ENCODE measurements at places on chromosomes 12 and 14.

- DNase-seq: no peak
Observed at GRCh38 chr12:108690191-108690518, 41.2 kb downstream of the CORO1C start.

- peak; percentile 56 for DNase-seq
Observed at GRCh38 chr14:70919774-70920173, 12.5 kb downstream of the PCNX1 start.

DNA sequence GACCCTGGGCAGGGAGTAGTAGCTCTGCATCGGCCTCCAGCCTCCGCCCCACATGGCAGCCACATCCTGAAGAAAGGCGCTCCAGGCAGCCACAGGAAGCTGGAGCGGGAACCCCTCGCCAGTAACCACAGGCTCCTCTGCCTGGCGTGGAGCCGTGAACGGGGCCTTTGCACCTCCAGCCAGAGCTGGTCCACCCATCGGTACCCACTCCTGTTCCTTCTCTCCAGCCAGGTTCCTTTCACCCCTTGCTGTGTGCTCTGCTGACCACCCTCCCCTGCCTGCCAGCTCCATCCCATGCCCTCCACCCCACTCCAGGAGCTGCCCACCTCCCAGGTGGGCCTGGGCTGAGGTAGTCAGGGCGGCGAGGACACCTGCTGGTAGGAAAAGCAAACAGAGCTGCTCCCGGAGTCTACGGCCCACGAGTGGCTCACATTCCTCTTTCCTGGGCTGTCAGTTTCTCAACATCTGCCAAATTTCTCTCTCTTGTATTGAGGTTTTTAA is 2.7 kb downstream of the TGFB3 start:
- DNase-seq: peak; percentile 44

DNA sequence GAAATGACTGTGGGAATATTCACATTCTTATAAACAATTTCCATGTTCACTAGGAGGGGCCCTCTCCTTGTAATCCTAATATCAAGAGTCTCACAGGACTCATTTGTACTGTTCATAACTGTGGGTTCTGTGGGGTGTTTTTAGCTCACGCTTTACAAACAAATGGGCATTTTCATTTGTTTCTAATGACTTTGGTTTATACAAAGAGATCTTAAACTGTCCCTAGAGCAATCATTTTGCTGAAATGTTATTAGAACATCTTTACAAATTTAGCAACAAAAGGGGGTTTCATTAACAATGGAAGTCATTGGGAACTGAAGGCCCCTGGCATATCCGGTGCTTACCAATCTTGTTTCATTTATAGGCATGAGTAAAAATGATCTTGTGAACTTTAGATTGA is 370.5 kb downstream of the TRHDE start:
- no peak for DNase-seq

DNA sequence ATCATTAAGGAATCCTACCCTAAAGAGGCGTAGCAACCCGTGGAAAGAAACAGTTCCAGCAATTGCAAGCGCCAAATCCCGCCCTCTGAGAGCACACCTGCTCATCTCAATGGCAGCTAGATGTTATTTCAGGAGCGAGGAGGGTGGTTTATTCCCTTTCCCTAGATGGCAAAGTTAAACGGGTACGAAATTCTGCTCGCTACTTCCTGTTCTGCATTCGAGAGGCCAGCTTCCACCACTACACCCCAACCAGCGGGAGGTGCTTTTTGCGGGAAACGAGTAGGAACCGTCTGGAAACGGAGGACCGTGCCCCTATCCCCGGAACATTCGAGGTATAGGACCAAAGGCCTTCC is 536 bp downstream of the VPS29 start:
- peak; percentile 76 for DNase-seq

- DNase-seq: peak; percentile 42
Observed at GRCh38 chr14:39268393-39268792, 34.7 kb downstream of the MIA2 start.

- DNase-seq: no peak
Observed at GRCh38 chr14:92760524-92760805, 12.0 kb upstream of the LGMN start.

- DNase-seq: no peak
Observed at GRCh38 chr12:43009846-43010240, 420.3 kb upstream of the PRICKLE1 start.

GRCh38 chr12:51240971-51241370 is 2.3 kb downstream of the DAZAP2 start:
- DNase-seq: no peak

DNA sequence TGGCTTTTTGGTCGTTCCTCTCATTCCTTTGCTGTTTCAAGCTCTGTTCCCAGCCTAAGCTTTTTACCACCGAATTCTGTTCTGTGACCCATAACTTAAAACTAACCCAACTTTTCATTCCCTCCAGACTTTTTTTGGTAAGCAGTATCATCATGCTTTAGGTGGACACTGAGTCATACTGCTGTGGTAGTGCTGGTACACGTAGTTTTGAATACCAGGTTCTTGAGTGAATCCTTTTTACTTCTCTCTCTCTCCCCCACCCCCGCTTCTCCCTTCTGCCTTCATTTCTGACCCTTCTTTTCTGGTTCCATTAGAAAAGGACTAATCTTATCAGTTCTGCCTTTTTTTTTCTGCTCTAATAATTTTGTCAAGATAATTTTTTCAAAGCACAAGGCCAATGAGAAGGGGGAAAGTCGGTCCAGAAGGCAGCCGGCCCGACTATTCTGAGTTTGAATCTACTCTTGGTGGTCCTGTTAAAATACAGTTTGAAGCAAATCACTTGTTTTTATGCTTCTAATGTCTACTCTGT is 2.3 kb upstream of the MDM2 start:
- no peak for DNase-seq

GRCh38 chr14:104229534-104230055 is 91.2 kb downstream of the KIF26A start:
- no peak for DNase-seq

- no peak for DNase-seq
Observed at GRCh38 chr14:26382901-26383685, 214.7 kb downstream of the NOVA1 start.

- DNase-seq: no peak
Observed at GRCh38 chr12:90897986-90898385, 57.0 kb downstream of the CCER1 start.

- DNase-seq: no peak
Observed at GRCh38 chr14:102777711-102778337, 575 bp downstream of the TRAF3 start.

DNA sequence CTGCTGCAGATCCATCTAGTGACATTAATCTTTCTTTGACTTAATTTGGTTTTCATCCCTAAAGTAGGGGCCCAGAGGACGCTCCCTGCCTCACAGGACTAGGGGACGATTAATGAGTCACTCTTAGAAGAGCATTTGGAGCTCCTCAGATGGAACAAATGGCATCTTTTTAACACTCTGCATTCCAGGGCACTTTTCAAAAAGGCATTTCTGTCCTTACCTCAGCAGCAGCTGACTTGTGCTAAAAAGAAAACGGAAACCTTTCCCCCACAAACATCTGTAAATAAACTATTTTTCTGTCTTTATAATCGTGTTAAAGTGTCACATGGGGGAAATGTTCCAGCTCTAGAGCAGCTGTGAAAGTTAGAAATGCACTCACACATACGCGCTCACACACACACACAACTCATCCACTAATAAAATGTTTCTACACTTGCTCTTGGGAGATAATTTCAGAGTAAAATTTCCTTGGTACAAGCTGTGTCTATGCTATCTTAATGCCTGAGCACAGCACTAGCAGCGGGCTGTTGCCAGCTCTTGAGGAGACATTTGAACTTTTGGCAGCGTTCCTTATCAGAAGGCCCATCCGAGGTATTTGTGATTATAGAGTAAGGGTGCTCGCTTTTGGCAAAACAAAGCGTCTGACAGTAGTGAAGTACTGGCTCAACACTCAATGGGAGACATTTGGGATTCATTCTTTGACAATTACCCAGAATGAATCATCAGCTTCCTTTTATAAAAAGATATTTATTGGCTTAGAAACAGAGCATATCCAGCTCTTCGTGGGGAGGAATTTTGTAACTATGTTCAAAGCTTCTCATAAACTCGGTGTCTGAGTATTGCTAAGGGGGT is 141.3 kb downstream of the PLXNC1 start:
- DNase-seq: no peak

GRCh38 chr12:14256555-14257169 is 108.8 kb upstream of the ATF7IP start:
- peak; percentile 58 for DNase-seq

DNA sequence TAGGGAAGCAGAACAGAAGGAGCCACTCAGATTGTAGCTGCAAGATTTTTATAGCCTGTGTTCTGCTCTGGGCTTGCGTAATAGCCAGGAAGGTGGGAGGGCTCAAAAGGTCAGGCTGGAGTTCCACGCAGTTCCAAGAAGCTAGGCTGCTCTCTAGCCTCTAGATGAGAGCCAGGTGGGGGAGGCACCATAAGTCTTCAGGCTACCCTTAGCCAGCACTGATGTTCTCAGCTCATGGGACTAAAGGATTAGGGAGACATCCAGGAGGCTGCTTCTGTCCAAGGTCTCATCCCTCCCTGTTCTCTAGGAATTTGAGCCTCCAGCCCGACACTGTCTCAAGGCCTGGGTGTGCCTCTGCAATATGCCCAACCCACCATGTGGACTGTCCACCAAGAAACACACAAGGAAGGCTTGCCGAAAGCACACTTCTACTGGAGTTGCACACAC is 1.7 kb downstream of the LMBR1L start:
- DNase-seq: peak; percentile 39

GRCh38 chr12:27667540-27667939 is 28.7 kb upstream of the REP15 start:
- DNase-seq: no peak

DNA sequence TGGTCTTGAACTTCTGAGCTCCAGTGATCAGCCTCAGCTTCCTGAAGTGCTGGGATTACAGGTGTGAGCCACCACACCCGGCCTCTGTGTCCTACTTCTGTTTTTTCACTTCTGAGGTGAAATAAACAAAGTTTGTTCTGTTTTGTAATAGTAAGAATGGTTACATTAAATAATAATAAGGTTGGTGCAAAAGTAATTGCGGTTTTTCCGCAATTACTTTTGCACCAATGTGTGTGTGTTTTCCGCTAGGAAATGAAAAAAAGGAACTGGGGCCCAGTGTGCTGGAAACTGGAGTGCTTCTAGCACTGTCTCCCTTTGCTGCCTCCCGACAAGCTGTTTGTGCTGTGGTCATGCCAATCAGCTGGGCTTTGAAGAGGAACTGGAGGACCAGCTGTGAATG is 140.9 kb downstream of the NTS start:
- no peak for DNase-seq

GRCh38 chr12:19759227-19759626 is 319.9 kb downstream of the AEBP2 start:
- DNase-seq: no peak

DNA sequence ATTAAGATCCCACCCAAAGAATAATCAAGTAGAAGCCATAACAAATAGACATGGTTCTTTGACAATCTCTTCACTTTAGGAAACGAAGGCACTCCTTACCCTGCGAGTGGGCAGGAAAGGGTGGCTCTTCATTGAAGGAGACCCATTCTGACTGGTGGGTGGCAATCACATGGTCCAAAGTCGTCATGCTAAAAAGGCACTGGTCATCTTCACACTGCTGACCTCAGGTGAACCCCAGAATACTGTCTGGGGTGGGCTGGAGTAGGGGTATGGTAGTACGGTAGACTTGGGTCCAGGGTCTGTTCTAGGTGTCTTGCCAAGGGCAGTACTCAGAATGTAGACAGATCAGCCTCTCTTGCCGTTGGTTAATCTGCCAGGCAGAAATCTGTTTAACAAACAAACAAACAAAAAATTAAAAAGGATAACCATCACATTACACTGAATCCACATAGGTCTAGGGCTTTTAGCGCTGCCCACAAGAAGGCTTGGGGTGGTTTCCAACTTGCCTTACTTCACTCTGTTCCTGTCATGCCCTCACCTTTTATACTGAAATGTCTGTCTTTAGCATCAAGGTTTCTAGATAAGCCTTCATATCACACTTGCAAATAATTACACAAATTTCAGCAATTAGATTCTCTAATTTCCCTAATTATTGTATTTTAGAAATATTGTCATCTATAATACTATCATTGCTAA is 1.8 kb downstream of the STON2 start:
- DNase-seq: no peak

GRCh38 chr12:5661811-5662210 is 229.9 kb downstream of the NTF3 start:
- DNase-seq: no peak

DNA sequence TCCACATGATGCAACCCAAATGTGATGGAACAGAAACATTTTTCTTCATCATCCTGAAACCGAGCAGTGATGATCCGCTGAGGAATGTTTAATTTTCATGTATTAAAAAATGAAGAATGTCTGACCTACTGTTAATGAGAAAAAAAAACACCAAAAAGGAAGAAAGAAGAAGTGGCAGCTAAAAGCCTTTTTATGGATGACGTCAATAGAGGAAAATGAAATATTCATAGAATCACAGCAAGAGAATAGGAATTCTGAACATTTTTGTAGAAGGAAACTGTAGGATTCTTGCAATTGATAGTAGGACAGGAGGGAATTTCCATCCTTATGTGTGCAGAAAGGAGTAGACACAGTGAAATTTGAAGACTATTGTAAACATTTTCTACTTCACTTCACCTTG is 112.9 kb downstream of the PRKCH start:
- DNase-seq: no peak

GRCh38 chr12:12207746-12208145 is 59.1 kb downstream of the LRP6 start:
- DNase-seq: no peak

- DNase-seq: no peak
Observed at GRCh38 chr14:25121337-25122129, 71.6 kb upstream of the STXBP6 start.

All from Kasumi-1 (cell line).